Fibroblast of skin of abdomen (primary cell): ENCODE measurements at places on chromosomes 3 and 15.

- peak; percentile 80 for DNase-seq
Measured at GRCh38 chr3:132255041-132255745, 62.0 kb upstream of the ACP3 start.

DNA sequence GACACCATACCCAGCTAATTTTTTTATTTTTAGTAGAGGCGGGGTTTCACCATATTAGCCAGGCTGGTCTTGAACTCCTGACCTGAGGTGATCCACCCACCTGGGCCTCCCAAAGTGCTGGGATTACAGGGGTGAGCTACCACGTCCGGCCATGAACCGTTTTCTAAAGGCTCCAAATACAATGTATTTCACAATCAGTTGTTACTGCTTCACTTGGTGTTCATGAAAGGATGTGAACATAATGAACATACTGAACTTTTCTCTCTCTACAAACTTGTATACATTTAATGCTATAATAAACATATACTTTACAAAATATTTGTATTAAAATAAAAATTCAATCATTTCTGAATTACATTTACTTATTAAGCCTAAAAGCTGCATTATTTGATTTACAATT lies 28.9 kb downstream of the TBL1XR1 start:
- no peak for DNase-seq

GRCh38 chr3:10855871-10856662 lies 40.0 kb downstream of the SLC6A11 start:
- no peak for DNase-seq

DNA sequence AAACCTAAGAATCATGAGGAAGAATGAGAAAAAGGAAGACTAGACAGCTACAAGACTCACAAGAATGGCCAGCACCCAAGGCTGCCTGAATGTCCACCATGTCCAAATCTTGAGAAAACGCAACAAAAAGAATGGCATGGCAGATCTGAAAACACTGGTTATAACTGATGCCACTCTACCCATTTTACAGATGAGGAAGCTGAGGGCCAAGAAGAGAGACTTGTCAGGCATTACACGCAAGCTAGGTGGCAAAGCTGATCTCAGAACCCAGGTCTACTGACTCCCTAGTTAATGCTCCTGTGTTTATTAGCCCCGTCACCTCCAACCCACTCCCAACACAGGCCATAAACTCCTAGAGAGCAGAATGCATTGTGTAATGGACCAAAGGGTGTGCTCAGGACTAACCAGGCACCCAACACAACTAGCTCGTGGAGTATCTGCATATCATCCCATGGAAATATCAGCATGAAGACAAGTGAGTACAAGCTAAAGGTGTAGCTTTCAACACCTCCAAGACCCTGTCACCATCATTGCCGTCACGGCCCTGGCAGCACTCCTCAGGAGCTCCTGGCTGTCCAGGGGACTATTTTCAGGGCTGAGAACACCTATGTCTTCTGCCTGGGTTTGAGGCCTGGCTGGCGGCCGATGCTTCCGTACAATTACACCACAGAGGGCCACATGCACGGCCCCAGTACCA lies 111.7 kb downstream of the XXYLT1 start:
- DNase-seq = no peak

GRCh38 chr3:129034642-129035041 lies 25.9 kb upstream of the GP9 start:
- DNase-seq = no peak

GRCh38 chr3:72818092-72818773 lies 30.0 kb downstream of the SHQ1 start:
- no peak for DNase-seq

GRCh38 chr3:156377718-156378117 lies 177.2 kb downstream of the SSR3 start:
- DNase-seq = no peak

DNA sequence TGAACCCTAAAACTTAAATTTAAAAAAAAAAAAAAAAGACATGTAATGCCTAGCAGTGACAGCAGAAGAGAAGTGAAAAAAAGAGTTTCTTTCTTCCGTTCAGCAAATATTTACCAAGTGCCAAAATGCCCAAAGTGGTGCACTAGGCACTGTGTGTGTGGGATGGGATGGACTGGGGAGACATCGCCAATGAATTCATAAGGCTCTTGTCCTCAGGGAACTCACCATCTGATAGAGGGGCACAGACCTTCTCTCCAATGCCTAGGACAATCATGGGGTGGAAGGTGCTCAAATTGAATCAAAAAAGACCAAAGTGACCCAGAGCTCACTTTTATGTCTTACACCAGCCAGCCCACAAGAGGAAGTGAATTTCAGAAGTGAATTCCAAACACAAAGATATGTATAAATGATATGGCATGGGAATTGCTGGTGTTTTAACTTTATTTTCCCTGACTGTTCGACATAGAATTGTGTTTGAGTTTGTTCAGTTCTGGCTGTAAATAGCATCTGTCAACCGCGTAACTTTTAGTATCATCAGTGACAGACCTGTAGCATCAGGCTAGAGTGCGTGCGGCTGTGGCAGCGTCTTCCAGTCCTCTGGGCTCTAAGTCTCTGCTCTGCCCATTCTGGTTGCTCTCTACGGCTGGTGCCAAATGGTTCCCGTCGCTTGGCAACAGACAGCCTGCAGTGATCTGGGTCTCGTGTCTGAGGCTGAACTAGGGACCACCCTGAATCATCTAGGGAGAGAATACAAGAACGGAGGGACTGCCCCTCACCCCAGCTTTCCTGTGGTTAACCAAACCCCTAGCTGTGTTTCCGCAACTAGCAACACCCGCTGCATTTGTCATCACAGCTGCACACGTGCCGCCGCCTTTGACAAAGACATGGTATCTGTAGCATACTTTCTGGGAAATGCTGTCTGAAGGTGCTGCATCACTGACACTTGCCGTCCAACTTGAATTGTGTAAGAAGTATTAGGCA lies 154.0 kb upstream of the THBS1 start:
- DNase-seq = peak; percentile 95

- DNase-seq = no peak
Measured at GRCh38 chr3:120625159-120625586, 29.0 kb downstream of the NDUFB4 start.

- peak; percentile 52 for DNase-seq
Measured at GRCh38 chr3:29889215-29889614, 608.3 kb downstream of the RBMS3 start.

DNA sequence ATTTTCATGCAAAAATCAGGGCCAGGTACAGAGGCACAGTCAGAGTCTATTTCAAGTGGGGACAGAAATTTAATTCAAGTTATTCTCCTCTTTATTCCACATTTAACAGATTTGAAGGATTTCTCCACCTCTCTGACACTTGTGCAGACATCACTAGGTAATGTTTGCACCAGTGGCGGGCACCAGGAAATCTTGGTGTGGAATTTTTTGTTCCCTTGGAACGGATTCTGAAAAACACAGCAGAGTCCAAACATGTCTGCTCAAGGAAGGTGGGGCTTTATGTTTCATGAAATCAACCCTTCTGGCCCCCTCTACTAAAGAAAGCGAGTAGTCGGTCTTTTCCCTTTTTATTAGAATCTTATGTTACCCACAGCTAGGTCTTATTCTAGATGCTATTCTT lies 271.2 kb upstream of the MDFIC2 start:
- no peak for DNase-seq

DNA sequence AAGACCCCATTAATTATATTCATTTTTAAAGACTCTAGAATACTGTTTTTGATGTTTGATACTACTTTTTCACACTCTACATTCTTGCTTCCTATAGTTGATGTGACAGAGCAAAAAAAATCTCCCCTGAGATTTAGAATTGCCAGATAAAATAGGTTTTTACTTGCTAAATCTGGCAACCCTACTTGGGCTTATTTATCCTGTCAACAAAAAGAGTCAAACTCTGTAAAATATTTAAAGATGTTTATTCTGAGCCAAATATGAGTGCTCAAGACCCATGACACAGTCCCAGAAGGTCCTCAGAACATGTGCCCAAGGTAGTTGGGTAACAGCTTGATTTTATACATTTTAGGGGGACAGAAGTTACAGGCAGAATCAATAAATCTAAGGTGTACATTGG lies 72.3 kb downstream of the DAPK2 start:
- no peak for DNase-seq

GRCh38 chr3:123275691-123276090 lies 73.9 kb downstream of the SEC22A start:
- DNase-seq = no peak
